Activated T-helper 9 cell treated with anti-CD3 and anti-CD28 coated beads, Interleukin-2, amount 50 U/mL, for 16 hours (primary cell): ENCODE measurements at places on chromosomes 7 and 10.
A peak's percentile ranks its signal among the peaks of the same experiment; 100 is the strongest.

GRCh38 chr7:94064541-94065191 lies 60.5 kb upstream of the BET1 start:
- no peak for DNase-seq

- DNase-seq, result no peak
Measured at GRCh38 chr7:41744161-41744560, 41.3 kb upstream of the INHBA start.

- no peak for DNase-seq
Measured at GRCh38 chr7:81908220-81908619, 138.4 kb upstream of the HGF start.

DNA sequence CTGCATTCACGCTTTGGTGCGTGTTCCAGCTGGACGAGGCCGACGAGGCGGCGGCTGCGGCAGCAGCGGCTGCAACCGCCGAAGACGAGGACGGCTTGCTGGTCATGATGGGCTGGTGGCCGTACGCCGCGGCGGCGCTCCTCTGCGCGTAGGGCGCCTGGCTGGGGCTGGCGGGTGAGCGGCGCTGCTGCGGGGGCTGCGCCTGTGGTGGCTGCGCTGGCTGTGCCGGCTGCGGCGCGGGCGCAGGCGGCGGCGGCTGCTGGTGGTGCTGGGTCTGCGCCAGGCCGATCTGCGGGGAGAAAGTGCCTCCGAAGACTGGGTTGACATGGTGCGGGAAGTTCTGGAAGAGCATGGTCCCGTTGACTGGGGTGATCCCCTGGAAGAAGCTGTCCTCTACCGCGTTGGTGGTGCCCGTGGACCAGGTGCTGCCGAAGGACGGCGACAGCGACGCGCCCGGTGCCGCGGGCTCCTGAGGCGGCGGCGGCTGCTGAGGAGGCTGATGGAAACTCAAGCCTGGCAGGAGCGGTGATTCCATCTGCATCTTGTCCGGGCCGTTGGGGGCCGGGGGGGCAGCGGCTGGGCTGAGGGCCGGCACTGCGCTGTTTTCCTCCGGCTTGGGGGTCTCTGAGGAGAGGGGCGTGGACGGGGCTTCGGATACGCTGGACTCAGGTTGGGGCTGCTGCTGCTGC lies 51.1 kb downstream of the CPEB3 start:
- peak; percentile 19 for DNase-seq

GRCh38 chr10:64103750-64104470 lies 582.7 kb downstream of the REEP3 start:
- DNase-seq, result no peak

GRCh38 chr10:121797490-121797889 lies 130.3 kb downstream of the ATE1 start:
- no peak for DNase-seq

GRCh38 chr7:29272057-29272456 lies 77.5 kb downstream of the CHN2 start:
- DNase-seq, result no peak

- no peak for DNase-seq
Measured at GRCh38 chr10:49700997-49701396, 21.5 kb downstream of the C10orf53 start.

DNA sequence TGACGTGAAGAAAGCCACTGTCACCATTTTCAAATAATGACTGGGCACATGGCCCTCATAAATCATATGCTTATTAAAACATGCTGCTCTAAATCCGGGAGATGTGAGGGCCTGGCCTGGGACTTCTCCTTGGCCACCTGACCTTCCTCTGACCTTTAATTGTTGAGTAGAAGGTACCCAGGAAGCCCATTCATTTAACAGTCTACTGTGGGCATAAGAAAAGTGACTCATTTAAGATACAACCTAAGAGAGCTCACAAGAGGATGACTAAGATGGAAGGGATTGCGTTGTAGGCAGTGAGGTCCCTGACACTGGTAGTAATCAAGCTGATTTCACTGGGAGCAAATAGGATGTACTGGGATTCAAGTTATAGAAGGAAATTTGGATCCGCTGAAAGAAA lies 203.4 kb upstream of the GPR26 start:
- no peak for DNase-seq

GRCh38 chr7:139708541-139708940 lies 69.3 kb downstream of the HIPK2 start:
- no peak for DNase-seq

DNA sequence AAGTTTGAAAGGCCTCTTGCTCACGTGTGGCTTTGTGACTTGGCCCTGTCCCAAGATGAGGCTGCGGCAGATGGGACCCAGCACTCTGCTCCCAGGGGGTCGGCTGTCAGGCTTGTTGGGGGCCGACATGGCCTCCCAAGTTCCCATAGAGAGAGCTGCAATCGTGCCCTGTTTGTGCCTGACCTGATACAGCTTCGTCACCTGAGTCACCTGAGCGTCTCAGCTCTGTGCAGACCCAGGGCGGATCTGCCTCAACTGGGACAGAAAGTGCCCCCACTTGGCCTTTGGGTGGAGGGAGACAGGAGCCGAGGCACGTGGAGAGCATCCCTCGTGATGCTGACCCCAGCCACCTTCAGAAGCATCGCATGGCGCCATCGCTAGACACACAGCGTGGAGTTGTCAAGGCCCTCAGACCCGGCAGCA lies 21.7 kb downstream of the PAPOLB start:
- no peak for DNase-seq

GRCh38 chr7:3244241-3244814 lies 56.7 kb upstream of the SDK1 start:
- no peak for DNase-seq

GRCh38 chr10:128985036-128985435 lies 482.0 kb upstream of the MGMT start:
- no peak for DNase-seq

DNA sequence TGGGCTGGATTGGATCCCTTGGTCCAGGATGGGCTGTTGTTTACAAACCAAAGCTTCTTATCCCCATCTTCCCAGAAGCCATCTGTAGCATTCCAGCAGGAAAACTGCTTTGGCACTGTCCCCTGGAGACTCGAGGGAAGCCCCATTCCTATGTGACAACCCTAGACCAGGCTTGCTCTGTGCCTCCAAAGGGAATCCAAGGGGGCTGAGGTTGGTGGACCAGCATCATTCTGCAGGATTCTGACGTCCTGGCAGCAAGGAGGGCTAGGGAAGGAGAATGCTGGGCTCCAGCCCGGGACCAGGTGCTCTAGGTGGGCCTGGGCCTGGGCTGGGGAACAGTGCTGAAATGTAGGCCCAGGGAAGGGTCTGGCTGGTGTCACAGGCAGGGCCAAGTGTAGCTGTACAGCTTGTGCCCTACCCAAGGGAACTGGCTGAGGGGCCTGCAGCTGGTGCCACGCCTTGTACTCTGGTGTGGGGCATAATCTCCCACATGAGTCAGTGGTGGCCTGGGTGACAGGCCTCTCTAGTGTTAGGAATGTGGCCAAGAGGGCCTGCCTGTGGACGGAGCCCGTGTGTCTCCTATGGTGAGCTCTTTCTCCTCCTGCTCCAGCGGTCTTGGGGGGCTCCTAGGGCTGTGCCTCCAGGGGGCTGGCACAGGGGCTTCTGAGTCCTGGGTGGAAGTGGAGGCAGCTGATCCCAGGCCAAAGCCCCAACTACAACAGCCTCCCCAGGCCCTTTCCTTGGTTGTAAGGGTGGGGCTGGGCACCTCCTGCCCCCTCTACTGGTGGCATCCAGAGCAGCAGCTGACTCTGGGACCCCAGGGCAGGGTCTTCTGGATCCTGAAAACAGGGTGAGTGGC lies 25.2 kb downstream of the TRIM8 start:
- no peak for DNase-seq

GRCh38 chr7:121339082-121339481 lies 10.3 kb downstream of the WNT16 start:
- no peak for DNase-seq

DNA sequence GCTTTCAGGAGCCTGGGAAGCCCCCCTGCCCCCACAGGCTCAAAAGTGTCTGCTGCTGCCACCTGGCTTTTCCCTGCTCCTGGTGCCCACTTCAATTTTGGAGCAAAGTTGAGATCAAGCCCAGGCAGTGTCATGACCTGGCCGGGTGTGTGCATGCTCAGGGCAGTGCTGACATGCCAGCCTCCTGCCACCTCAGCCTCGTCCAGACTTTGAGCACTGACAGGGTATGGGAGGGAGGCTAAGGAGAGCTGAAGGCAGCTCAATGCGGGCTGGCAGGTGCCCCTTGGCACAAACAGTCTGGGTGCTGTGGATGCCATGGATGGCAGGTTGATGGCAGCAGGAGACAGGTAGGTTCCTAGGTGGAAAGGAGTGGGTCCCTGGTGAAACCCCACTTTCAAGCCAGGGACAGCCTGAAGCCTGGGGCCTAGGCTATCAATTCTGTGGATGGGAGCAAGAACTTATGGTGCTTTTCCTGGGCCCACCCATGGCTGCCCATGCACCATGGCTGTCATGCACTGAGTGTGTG lies 12.3 kb upstream of the ECHDC3 start:
- no peak for DNase-seq

GRCh38 chr10:70404787-70405036 lies 767 bp downstream of the EIF4EBP2 start:
- DNase-seq, result no peak

DNA sequence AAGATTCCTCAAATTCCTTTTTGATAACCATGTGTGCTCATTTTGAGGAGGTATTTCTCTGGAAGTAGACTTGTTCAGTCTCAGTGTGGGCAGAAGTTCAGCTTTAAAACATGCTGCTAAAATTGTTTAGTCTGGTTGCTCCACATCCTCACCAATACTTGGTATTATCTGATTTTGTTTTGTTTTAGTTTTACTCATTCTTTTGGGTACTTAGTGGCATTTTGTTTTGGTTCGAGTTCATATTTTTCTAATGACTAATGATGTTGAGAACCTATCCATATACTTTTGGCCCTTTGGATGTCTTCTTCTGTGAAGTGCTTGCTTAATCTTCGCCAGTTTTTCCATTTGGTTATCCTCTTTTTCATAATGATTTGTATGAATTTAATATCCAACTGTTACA lies 694.2 kb upstream of the FZD8 start:
- no peak for DNase-seq

DNA sequence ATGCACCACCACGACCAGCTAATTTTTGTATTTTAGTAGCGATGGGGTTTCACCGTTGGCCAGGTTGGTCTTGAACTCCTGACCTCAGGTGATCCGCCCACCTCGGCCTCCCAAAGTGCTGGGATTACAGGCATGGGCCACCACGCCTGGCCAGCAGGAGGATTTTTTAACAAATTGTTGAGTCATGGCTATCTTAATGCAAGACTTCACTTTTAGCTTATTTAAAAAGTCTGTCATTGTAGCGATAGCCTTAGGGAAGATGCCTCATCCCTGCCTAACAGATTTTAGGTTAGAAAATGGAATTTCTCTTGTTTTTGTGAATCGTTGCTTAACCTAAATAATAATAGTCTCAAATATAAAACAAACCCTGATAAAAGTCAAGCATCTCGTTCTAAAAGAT lies 35.5 kb downstream of the PPP2R2D start:
- no peak for DNase-seq

DNA sequence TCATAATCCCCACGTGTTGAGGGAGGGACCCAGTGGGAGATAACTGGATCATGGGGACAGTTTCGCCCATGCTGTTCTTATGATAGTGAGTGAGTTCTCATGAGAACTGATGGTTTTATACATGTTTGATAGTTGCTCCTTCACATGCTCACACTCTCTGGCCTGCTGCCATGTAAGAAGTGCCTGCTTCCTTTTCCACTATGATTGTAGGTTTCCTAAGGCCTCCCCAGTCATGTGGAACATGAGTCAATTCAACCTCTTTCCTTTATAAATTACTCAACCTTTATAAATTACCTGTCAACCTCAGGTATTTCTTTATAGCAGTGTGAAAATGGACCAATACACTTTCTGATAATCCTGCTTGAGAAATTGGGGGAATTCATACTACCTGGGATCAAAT lies 80.2 kb downstream of the ZNF37A start:
- no peak for DNase-seq

GRCh38 chr7:102967798-102968197 lies 55.0 kb downstream of the LRRC17 start:
- DNase-seq, result no peak

- no peak for DNase-seq
Measured at GRCh38 chr7:133040178-133040577, 41.7 kb downstream of the CHCHD3 start.
